ENCODE measurements at places on chromosomes 1 and 21. TPM values are rescaled to one million over a fixed set of nuclear protein-coding genes. Genes with fewer than 3 reads are reported as not detected.

The GPR89A gene
- 33.6 TPM for polyA plus RNA-seq

The ZNF672 gene
- polyA plus RNA-seq: 17.1 TPM

The TMEM52 gene
- polyA plus RNA-seq: not detected

The FCER1A gene
- polyA plus RNA-seq: 110 TPM

The NPHS2 gene
- not detected for polyA plus RNA-seq

The TARS2 gene
- 31.9 TPM for polyA plus RNA-seq

The MUL1 gene
- polyA plus RNA-seq: 35.1 TPM

The MMP23B gene
- 10.4 TPM for polyA plus RNA-seq

The NTRK1 gene
- not detected for polyA plus RNA-seq
